ENCODE measurements at places on chromosomes 4 and X.

- no peak for DNase-seq
Observed at GRCh38 chr4:110840221-110840654, 217.4 kb upstream of the PITX2 start.

DNA sequence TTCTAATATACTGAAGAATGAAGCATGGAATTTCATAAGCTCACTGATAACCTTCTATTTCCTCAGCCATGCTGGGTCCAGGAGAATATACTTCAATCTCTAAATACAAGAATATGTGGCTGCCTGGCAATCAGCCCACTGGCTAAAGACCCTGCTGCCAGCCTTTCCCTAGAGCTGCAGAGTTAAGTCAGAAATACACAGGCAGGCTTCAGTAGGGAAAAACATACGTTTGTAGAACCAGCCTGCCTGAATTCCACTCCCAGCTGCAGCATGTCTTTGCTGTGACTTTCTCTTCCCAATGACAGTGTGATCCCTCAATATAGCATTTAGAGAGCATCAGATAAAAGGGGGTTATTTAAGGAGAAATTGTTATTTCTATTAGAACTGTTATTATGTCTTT lies 289.1 kb downstream of the PCDH19 start:
- DNase-seq: no peak

DNA sequence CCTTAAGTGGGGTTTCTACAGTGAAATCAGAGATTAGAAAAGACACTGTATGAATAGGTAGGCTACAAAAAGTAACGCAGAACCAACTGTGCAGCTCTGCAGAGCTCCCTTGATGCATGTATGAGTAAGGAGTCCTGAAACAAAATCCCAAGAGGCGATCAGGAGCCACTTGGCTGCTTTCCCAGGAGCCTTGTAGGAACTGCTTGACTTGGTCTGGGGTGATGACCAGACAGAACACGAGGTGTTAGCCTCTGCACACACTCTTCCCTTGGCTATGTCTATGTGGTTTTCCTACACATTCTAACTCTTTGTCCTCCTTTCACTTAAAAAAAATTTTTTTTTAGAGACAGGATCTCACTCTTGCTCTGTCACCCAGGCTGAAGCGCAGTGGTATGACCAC lies 22.8 kb upstream of the AP1S2 start:
- DNase-seq: no peak

- DNase-seq: no peak
Observed at GRCh38 chr4:183139972-183140570, 41.0 kb downstream of the WWC2 start.

GRCh38 chr4:98204236-98204553 lies 57.0 kb upstream of the RAP1GDS1 start:
- no peak for DNase-seq

DNA sequence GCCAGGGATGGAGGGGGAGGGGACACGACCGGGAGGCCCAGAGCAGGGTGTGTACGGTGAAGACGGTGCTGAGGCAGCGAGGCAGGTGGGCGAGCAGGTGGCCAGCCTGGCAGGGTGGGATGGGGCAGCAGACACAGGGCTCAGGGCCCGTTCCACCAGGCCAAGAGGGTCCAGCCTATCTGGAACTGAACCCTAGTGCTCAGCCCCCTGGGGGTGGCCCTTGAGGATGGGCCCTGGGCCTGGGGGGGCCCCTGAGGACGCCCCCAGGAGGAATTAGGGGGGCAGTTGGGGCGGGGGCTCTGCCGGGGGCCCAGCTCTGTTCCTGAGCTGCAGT lies 3.0 kb upstream of the HGFAC start:
- no peak for DNase-seq

GRCh38 chr4:3486541-3487540 lies 23.7 kb downstream of the DOK7 start:
- no peak for DNase-seq

- no peak for DNase-seq
Observed at GRCh38 chrX:14819769-14820168, 53.1 kb downstream of the FANCB start.

- no peak for DNase-seq
Observed at GRCh38 chr4:153523164-153523796, 57.1 kb downstream of the TMEM131L start.
